Stomach (tissue), 19 donors: ENCODE measurements at places on chromosomes 2 and 18. TPM values are rescaled to one million over a fixed set of nuclear protein-coding genes. Genes with fewer than 3 reads are reported as not detected.
A peak's percentile ranks its signal among the peaks of the same experiment; 100 is the strongest.

GRCh38 chr2:219018726-219019125 lies 22.6 kb downstream of the CFAP65 start:
- DNase-seq = no peak

DNA sequence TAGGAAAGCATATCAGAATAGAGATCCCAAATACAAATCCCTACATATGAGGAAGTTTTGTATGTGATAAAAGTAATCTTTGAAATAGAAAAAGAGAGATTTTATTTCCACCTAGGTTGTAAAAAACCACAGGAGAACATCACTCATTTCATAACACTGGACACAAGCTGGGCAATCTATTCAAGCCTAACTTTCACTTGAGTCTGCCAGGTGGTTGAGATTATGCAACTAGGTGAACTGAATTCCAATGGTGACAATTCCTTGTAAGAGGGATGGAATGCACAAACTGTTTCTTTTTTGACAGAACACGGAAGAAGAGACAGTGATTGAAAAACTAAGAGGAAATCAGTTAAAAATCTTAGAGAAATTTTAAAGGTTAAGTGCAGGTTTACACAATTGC lies 619.6 kb upstream of the TMEFF2 start:
- no peak for DNase-seq

DNA sequence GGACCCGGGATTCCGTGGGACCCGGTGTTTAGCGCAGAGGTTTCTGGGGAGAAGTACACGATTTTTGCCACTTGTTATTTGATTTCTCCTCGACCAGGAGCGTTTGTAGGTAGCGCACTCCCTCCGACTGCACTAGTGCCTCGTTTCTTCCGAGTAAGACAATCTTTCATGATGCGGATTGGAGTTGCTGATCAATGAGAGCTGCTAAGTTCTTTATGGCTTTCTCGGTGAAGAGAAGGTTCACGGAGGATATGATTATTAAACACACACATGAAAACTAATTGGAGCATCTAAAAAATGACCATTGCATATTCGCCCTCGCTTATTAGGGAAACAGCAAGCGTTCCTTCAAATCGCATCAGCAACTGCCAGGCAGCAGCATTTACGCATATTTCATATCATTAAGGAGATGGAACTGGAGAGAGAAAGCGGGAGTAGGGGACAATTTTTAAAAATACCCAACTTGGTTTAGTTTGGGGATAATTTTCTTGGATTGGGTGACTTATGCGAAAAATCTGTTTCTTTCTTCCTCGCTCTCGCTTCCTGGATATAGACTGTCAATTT lies 616 bp downstream of the EML6 start:
- no peak for DNase-seq

- no peak for DNase-seq
Measured at GRCh38 chr2:20410556-20411277, 36.2 kb upstream of the RHOB start.

GRCh38 chr2:177885828-177886466 lies 186.6 kb downstream of the PDE11A start:
- no peak for DNase-seq

GRCh38 chr18:79484661-79485621 lies 89.2 kb downstream of the NFATC1 start:
- peak; percentile 79 for DNase-seq

- no peak for DNase-seq
Measured at GRCh38 chr2:210562502-210563080, 6.2 kb downstream of the CPS1 start.

GRCh38 chr2:9895669-9896590 lies 52.7 kb downstream of the TAF1B start:
- DNase-seq = no peak

DNA sequence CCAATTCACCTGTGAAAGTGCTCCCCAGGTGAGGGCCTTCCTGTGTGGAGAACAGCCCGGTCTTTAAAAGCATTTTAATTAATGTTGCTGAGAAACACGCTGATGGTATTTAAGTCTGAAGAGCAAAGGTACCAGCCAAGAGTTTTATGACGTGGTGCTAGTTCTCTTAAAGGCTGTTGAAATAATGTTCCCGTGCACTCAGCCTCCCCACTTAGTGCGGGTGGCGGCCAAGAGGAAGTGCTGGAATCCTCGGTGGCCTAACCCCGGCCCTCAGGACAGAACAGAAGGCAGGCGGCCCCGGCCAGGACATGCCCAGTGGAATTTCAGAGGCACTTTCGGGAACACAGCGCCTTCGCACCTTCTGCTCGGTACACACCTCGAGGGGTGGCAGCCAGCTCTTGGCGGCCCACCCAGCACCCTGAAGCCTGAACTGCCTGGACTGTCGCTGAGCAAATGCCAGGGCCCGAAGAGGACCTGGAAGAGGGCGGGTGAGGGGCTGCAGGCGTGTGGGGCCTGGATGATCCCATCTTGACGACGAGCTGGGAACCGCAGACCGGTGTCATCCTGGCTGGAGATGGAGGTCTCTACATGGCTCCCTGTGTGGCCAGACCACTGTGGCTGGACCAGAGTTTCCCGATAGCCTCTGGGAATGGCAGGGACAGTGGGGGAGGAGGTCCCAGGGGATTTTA lies 142.9 kb downstream of the ASB1 start:
- no peak for DNase-seq

GRCh38 chr2:219499058-219499307 lies 292 bp downstream of the GMPPA start:
- no peak for DNase-seq

- no peak for DNase-seq
Measured at GRCh38 chr2:55138014-55138881, 88.0 kb upstream of the RTN4 start.

GRCh38 chr2:47050021-47050760 lies 104.9 kb downstream of the STPG4 start:
- no peak for DNase-seq

GRCh38 chr2:2899826-2900225 lies 477.8 kb downstream of the EIPR1 start:
- DNase-seq = no peak

DNA sequence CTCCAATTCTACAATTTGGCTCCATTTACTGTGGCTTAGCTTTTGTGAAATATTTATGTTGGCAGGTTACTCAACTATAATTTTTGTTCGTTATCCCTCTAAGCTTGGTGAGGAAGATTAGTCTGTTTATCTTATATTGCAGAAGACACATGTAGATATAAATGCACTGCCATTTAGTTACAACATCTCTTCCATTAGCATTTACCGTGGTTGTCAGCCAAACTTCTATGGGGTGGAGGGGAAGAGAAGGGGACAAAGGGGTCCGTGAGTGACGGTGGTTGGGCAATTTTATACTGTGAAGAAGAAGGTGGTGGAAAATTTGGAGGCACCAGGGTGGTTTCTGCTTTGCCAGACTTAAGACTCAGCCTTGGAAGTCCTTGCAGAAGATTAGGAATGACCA lies 117.6 kb upstream of the CXCR4 start:
- no peak for DNase-seq

GRCh38 chr2:200494048-200494447 lies 15.8 kb downstream of the KCTD18 start:
- DNase-seq = no peak

DNA sequence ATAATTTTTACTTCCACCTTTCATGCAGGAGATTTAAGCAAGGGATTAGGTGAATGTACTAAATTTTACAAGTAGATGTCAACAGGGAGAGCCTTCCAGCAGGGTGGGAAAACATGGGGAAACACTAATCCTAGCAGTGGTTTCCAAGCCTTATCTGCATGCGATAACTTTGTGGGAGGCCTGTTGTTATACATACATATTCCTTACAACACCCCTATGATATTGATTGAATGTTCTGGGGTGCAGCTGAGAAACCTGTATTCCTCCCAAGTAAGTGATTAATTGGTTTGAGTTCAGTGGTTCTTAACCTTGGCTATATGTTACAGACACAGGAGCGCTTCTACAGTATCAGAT lies 65.9 kb downstream of the COL4A4 start:
- DNase-seq = no peak

DNA sequence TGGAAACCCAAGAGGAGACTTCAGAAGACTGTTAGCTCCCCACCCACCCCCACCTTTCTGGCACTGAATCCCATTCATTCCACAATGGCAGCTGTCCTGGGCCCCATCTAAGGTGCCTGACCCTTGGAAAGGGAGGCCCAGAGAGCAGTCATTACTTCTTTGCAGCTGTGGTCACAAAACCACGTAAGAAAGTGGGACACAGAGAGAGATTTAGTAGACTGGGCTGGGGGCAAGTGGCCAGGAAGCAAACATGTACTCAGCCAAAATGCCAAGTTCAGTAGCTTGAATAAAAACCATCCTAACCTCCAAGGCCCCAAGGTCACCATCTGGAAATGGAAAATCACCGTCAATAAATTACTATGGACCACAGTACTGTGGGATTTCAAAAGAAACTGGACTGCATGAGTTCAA lies 381.4 kb downstream of the TNS1 start:
- no peak for DNase-seq

- DNase-seq = no peak
Measured at GRCh38 chr18:76374330-76375281, 120.4 kb downstream of the ZNF516 start.

DNA sequence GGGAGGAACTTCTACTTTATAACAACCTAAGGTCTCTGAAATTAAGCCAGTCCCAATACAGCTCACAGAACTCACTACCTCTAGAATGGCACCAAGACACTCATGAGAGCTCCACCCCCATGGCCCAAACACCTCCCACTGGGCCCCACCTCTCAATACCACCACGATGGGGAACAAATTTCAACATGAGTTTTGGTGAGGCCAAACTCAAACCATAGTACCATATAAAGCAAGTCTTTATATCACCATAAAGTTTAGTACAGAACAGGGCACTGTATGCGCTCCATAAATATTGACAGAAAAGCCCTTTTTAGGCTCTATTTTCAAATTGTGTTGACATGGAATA lies 3.3 kb downstream of the AFG3L2 start:
- DNase-seq = no peak

- no peak for DNase-seq
Measured at GRCh38 chr2:158460632-158461297, 4.0 kb downstream of the PKP4 start.

DNA sequence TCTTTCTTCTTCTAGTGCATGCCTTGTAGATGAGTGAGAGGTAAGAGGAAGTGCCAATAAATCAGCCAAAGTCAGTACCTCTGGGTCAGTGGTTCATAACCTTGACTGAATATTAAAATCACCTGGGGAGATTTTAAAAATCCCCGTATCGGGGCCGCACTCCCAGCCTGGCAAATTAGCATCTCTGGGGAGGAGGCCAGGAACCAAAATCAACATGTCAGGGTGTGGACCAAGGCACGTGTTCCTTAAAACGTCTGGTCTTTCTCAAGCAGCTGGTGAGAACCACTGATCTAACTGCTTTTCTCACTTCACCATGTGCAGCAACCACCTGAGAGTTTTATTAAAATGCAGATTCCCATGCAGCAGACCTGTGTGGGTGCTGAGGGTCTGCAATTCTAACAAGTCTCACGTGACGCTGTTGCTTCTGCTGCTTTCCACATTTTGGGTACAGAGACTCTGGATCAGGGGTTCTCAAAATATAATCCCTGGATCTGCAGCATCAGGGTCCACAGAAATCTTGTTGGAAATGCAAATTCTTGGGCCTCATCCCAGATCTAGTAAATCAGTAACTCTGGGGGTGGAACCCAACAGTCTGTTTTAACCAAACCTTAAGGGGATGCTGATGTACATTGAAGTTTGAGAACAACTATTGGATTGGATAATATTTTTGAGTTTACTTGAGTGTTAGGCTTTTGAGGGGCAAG lies 49.5 kb downstream of the CHST9 start:
- DNase-seq = no peak

GRCh38 chr2:29215073-29215472 lies 99.9 kb downstream of the CLIP4 start:
- DNase-seq = no peak

Gene TMEFF2
- not detected for total RNA-seq

Gene DCC
- total RNA-seq = not detected

Gene EFR3B
- 4.5 TPM for total RNA-seq

Gene STAT4
- total RNA-seq = 21.4 TPM

Gene RIT2
- not detected for total RNA-seq

Gene IL36RN
- not detected for total RNA-seq

Gene ERFE
- total RNA-seq = 1.1 TPM

Gene SOCS6
- 16.3 TPM for total RNA-seq

Gene PLEKHH2
- total RNA-seq = 64.3 TPM

Gene LBX2
- 1.1 TPM for total RNA-seq

Gene SPP2
- total RNA-seq = 0.73 TPM

Gene GTF2A1L
- total RNA-seq = 306 TPM

Gene CTAGE1
- total RNA-seq = not detected
